Activated gamma-delta T cell treated with anti-CD3 and anti-CD28 coated beads, Interleukin-2, amount 50 U/mL, for 16 hours (primary cell): ENCODE measurements at places on chromosomes 1 and 21.
A peak's percentile ranks its signal among the peaks of the same experiment; 100 is the strongest.

DNA sequence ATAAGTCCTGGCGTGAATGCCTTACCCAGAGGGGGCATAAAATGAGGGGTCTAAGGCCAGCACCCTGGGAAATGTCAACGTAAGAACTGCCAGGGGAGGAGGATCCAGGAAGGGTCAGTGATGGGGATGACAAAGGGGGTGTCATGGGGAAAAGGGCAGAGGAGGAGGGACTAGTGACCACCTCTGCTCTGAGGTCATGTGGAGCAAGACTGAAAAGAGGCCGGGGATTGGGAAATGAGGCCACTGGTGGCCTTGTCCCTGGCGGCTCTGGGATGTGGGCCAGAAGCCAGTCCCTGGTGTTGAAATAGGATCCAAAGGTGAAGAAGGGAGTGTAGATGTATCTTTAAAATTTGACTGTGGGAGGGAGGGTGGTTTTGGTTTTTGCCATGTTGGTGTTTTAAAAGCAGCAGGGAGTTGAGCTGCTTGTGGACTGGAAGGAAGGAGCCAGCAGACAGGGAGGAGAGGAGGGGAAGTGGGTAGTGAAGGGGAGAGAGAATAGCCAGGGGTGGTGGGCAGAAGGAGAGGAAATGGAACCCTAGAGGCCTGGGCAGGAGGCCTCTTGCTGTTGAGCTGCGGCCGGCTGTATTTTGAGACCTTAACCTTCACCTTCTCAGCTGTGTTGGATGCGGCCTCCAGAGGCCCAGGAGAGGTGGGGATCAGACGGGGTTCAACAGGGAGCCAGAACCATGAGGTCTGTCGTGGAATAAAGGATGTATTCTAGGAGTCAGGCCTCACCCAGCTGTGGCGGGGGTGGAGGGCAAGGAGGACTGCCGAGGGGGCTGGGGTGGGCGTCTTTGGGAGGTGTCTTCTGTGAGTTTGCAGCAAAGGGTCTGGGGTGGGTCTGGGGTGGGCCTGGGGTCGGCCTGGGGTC is 92.5 kb downstream of the DHRS3 start:
- no peak for DNase-seq

DNA sequence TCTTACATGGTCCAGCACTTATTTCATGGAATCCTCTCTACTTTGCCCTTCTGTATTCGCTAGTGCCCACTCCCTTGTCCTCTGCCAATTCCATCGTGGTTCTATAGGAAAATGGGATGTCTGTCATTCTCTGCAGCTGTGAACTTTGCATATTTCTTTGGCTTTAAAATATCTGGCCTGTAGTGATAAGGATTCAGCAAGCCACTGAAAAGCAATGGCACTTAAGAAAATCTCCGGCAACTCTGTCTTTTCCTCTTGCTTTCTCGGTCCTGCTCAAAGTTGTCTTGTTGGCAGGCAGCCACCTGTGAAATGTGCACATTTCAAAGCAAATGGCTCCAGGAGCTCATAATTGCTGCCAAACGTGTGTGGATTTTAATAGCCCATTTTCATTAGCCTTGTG is 91.8 kb downstream of the CHD1L start:
- DNase-seq: no peak

GRCh38 chr21:21387916-21388315 is 389.7 kb downstream of the NCAM2 start:
- DNase-seq: no peak

GRCh38 chr1:226076378-226076777 is 13.9 kb downstream of the H3-3A start:
- no peak for DNase-seq

DNA sequence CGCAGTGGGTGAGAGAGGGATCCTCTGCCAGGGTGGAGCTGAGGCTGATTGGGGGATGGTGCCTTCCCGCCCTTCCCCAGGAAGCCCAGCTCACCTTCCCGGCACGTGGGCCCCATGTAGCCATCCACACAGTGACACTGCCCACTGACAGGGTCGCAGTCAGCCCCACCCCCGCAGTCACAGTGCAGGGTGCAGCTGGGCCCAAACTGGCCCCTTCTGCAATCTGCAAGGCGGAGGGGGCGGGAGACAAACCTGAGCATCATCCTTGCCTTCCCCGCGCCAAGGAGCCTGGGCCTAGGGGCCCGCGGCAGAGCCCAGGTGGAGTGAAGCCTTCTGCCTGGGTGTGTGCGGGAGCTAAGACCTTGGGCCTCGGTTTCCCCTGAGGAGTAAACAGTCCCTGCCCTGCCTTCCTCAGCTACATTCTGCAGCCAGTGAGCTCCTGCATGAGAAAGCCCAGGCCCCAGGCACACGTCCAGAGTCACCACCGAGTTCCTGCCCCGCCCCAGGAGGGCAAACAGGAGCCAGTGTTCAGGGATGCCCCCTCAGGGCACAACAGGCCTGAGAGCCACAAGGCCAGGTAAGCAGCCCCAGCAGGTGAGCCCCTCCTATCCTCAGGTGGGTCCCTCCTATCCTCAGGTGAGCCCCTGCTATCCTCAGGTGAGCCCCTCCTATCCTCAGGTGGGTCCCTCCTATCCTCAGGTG is 38.2 kb downstream of the ARHGEF16 start:
- DNase-seq: no peak

DNA sequence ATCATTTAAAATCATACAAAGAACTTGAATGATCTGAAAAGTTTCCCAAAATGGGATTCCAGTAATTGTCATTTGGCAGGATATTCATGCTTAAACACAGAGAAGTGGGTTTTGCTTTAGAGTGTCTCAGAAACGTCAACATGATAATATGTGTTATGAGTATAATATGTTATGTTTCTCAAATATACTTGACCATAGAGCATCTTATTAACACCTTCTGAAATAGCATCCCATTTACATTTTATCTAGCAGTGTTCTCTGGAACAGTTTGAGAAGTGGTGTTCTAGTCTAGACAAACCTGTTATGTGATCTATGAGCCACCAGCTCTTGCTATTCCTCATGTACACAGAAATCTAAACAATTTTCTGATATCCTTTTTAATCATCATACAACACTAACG is 588.8 kb upstream of the PBX1 start:
- no peak for DNase-seq

- peak; percentile 67 for DNase-seq
Observed at GRCh38 chr1:6259491-6260362, 1.2 kb downstream of the GPR153 start.

DNA sequence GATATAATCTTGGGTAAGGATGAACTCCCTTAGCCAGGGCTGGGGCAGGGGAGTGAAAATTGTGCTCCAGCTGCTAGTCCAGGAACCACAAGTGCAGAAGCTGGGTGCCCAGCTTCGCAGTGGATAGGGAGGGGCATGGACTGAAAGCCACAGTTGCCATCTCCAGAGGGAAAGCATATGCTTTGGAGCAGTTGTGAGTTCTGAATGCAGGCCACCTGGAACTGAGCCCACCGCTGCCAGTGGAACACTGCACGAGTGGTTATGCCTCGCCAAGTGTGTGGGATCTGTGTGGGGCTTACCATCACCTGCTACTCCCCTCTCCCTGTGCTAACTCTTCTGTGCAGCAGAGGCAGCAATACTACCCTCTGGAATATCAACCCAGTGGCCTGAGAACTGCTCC is 158.4 kb upstream of the DPT start:
- DNase-seq: no peak

- no peak for DNase-seq
Observed at GRCh38 chr1:246583448-246584185, 17.4 kb downstream of the CNST start.

DNA sequence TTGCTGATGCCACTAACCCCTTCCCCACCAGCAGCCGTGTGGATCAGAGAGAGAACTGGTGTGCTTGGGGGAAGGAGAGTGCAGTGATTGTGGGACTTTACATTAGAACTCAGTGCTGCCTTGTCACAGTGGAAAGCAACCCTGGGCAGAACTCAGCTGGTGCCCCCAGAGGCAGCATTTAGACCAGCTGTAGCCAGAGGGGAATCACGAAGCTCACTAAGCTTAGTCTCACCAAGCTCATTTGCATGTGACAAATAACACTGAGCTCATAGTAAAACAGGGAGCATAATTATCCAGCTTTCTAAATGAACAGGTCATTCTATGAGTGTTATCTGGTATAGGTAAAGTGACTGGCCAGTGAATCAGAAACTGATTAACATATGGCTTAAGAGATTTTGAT is 9.8 kb upstream of the SMAP2 start:
- DNase-seq: no peak

DNA sequence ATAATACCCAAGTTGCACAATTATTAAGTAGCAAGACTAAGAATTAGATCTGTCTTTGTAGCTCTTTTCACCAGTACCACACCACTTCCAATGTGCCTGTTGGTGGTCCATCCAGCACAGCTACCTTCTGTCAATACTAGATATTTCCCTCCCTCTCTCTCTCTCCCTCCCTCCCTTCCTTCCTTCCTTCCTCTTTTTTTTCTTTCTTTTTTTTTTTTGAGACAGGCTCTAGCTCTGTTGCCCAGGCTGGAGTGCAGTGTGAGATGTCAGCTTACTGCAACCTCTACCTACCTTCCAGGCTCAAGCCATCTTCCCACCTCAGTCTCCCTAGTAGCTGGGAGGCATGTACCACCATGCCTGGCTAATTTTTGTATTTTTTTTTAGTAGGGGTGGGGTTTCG is 21.1 kb downstream of the KPNA6 start:
- no peak for DNase-seq

DNA sequence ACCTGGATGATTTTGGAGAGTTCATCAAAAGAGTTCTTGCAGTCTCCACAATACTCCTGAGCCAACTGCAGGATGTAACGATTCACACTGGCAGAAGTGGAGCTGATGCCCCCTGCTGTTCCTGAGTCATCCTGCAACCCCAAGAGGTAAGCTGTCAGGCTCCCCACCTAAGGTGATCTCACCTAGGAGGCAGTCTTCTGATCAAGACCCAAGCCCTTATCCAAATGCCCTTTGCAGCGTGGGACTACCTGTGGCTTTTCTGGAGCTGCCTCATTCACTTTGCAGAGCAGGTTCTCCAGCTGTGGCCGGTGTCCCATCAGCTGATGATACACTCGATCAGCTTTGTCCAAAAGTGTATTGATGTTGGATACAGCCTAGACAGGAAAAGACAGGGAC is 96.4 kb downstream of the UBR4 start:
- no peak for DNase-seq

DNA sequence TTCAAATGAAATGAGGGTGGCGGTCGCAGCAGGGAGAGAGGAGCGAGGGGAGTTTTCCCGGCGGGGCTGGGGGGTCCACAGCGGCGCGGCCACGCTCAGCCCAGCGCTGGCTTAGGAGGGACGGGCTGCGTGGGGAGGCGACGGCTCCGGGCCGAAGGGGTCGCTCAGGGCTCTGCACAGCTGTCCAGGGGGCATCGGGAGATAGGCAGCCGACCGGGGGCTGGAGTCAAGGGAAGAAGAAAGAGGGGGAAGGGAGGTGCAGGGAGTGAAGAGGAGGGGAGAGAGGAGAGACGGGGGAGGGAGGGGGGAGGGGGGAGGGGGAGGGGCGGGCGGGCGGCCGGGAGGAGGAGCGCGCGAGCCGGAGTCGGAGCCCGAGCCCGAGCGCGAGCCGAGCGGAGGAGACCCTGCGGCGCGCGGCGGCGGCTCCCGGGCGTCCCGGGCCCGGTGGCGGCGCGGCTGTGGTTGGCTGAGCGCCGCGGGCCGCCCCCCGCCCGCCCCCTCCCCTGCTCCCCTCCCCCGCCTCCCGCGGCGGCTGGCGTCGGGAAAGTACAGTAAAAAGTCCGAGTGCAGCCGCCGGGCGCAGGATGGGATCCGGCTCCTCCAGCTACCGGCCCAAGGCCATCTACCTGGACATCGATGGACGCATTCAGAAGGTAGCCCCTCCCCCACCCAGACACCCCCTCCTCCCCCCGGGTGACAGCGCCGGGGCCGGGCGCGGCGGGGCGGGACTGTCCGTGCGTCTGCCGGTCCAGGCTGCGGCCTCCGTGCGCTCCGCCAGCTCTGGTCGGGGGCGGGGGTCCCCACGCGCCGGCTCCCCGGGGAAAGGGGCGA is at the start of gene PDE9A:
PDE9A (plus strand) TSS at position 391 of the 831 bp plus-strand sequence; CDS start at position 585, 194 bp downstream.
- DNase-seq: no peak

DNA sequence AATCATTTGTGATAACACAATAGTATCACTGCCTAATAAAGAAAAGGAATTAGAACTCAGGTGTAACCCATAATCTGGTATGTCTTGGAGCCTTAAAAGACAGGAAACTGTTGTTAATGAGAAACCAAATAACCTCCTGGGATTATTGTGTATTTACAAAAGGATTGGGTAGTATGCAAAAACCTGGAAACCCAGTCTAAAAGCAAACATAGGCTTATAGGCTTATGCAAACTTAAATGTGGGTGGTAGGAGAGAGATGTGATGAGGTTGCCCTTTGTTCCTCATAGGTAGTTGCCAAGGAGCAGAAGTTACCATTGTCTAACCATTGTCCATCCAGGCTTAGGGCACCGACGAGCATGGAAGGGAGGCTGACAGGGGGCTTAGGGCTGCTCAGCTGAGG is 165.8 kb downstream of the AK5 start:
- no peak for DNase-seq

- no peak for DNase-seq
Observed at GRCh38 chr1:189656628-189657530, 820.8 kb downstream of the BRINP3 start.

- no peak for DNase-seq
Observed at GRCh38 chr1:117467336-117467735, 100.1 kb downstream of the MAN1A2 start.

DNA sequence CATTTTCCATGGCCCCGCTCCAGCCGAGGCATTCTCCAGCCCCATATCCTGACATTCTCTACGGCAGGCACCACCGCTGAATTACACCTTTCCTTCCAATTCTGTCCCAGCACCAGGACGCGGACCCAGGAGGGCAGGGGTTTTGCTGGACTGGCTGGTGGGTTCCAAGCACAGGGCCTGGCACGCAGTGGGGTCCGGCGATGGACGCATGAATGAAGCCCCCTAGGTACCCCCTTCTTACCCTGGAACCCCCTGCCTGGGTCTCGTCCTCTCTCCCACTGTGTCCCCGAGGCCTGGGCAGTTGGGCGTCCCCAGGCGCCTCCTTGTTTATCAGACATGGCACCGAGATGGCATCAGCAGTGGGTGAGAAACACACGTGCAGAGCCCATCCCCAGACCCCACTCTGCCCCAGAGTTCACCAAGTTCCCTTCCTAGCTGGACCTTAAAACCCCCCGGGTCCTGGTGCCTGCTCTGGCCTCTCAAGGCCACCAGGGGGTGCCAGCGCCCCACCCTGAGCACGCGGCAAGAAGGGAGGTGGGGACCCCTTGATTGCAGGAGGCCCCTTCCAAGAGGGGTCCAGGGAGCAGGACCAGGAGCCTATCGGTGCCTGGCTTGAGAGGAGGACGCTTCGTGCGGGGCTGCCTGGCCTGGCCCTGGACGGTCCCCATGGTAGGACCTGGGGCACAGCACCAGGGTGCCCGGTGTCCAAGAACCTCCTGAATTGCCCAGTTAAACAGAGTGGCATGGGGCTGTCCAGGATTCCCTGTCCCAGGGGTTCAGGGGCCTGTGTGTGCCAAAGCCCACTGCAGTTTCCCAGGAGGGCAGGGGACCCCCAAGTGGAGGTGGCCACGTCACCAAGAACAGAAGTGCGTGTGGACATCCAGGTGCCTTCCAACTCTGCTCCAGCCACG is 46.1 kb downstream of the MEGF6 start:
- DNase-seq: peak; percentile 24

GRCh38 chr1:76919085-76919484 is 51.8 kb downstream of the ST6GALNAC5 start:
- no peak for DNase-seq

GRCh38 chr1:227780101-227781044 is 35.1 kb upstream of the PRSS38 start:
- no peak for DNase-seq
